ENCODE measurements at places on chromosomes 7 and 10.

GRCh38 chr7:105157278-105157677 lies 143.3 kb downstream of the KMT2E start:
- no peak for DNase-seq

DNA sequence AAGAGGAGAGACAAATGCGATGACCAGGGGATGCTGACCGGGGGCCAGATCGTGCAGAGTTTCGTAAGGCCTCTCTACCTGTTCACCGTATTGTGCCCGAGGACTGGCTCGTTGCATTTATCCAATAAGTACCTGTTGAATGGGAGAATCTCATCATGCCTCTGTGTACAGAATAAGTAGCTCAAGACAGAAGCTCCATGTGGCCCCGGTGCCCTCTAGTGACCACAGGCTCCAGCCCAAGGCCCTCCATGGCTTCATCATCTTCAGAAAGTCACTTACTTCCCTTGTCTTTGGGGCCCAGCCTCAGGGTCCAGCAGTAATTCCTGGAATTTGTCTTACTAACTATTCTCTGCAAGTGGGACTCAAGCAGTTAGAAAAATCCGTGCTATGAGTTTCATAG lies 151.0 kb downstream of the CHN2 start:
- DNase-seq: no peak

- no peak for DNase-seq
These were observed 1140.9 kb downstream of the XPNPEP1 start for GRCh38 chr10:108782411-108782810.

GRCh38 chr7:34165466-34165865 lies 260.1 kb downstream of the BMPER start:
- no peak for DNase-seq

DNA sequence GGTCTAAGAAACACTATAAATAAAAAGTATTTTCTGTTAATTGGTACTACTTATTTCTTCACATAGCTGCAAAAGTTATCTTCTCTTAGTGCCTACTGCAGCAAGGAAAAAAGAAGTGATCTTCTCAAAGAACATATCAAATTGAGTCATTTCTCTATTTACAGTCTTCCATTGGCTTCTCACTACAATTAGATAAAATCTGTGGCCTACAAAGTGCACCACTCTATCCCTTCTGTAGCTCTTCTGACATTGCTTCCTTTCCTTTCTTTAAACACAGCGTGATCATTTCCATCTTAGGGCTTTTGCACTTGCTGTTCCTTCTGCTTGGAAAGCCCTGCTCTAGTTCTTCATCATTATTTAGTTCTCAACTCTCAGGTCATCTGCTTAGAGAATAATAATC lies 44.7 kb downstream of the MXI1 start:
- no peak for DNase-seq

GRCh38 chr10:34789966-34790506 lies 25.1 kb downstream of the PARD3 start:
- no peak for DNase-seq
